ENCODE measurements at places on chromosomes 12 and 14.

- DNase-seq: peak; percentile 67
Observed at GRCh38 chr12:230925-231671, 17.1 kb upstream of the SLC6A12 start.

DNA sequence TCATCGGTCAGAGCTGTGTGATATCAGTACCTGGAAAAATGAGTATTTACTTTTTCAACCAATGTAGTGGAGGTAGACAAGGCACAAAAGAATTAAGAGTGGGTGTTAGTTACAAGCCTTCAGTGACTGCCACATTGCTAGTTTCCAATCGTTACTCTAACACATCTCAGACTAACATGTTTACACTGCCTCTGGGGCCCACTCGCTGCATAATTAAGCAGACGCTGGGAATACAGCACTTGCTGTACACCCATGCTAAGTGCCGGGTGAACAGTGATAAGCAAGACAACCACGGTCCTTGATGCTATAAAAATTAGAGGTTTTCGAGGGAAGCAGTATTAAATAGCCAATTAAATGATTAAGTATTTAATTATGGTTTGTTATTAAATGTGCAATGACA is 1147.6 kb downstream of the AACS start:
- no peak for DNase-seq

DNA sequence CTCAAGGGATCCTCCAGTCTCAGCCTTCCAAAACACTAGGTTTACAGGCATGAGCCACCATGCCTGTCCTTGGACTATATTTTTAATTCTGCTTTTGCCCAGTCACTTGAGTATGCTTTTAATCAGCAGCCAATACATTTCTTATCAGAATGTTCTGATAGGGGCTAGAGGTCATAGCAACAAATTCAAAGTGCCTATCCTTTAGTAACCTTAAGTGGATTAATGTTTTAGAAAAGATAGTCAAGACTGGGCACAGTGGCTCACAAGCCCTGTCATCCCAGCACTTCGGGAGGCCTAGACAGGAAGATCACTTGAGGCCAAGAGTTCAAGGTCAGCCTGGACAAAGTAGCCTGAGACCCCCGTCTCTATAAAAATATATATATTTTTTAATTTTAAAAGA is 37.1 kb downstream of the CKB start:
- DNase-seq: no peak

DNA sequence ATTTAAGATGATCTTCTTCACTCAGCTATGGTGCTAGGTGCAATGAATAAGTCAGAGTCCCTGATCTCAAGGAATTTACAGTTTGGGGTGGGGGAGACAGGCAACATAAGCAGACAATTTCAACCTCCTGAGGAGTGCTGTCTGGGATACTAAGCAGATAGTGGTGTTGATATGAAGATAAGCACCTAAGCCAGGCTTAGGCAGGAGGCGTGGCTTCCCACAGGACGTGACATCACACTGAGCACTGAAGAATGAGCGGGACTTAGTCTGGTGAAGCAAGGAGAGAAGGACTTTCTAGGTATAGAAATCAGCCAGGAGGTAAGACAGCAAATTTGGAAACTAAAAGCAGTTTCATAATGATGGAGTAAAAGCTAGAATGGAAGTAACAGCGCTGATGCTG is 6.8 kb downstream of the PRPH start:
- DNase-seq: no peak

- DNase-seq: no peak
Observed at GRCh38 chr12:123070267-123071081, 80.4 kb downstream of the PITPNM2 start.

DNA sequence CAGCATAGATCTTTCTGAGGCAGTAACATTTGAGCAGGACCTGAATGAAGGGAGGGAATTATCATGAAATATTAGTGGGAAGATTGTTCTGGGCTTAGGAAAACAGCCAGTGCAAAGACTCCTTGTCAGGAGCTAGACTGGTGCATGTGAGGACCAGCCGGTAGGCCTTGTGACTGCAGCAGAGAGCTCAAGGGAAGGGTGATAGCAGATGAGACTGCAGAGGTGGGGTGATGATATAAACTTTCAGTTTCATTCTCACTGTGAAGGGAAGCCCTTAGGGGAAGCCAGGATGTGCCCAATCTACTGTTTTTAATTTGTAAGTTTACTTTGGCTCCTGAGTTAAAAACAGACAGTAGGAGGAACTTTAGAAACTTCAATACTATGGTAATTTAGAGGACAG is 12.4 kb downstream of the IL22 start:
- peak; percentile 57 for DNase-seq
